ENCODE measurements at places on chromosomes 4 and X.

DNA sequence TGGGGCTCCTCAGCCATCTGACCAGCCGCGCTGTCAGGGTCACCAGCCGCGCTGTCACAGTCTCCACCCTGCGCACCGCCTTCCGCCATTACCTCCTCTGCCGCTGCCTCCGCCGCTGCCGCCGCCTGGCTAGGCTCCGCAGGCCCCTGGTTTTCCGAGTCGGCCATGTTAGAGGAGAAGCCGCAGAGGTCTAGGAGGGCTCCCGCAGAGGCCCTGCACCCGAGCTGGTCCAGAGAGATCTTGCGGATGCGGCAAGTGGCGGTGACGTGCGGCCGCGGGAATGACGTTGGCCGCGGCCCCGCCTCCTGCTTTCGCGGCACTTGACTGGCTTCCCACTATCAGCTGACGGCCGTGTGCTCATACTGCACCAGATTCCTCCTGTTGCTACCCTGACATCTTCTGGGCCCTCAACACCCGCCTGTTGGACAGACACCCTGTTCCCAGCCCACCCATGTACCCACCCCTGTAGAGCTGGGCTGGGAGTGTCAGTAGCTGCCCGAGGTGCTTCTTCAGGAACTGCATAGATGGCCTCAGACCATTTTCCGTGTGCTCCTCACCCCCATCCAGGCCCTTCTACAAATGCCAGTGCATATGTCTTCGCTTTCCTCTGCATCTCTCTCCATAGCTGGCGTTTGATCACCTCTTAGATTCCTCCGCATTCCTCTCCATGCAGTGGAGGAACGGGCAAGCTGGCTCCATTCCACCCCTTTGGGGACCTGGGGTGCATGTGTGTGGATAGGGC lies at the start of gene NAP1L5:
Gene NAP1L5, minus strand, starts transcription at position 242 of the 742 bp plus-strand sequence. Its CDS starts 75 bp downstream, at position 167.
- peak; percentile 85 for DNase-seq

- DNase-seq = no peak
Observed at GRCh38 chrX:130746709-130747342, 156.2 kb downstream of the ENOX2 start.

GRCh38 chrX:72306851-72307645 lies 1.3 kb upstream of the CITED1 start:
- peak; percentile 88 for DNase-seq

- DNase-seq = no peak
Observed at GRCh38 chr4:95409127-95409526, 139.6 kb downstream of the UNC5C start.

- peak; percentile 88 for DNase-seq
Observed at GRCh38 chr4:99300934-99301333, 10.1 kb upstream of the ADH1A start.

GRCh38 chr4:57668621-57669020 lies 558.4 kb upstream of the IGFBP7 start:
- DNase-seq = no peak

DNA sequence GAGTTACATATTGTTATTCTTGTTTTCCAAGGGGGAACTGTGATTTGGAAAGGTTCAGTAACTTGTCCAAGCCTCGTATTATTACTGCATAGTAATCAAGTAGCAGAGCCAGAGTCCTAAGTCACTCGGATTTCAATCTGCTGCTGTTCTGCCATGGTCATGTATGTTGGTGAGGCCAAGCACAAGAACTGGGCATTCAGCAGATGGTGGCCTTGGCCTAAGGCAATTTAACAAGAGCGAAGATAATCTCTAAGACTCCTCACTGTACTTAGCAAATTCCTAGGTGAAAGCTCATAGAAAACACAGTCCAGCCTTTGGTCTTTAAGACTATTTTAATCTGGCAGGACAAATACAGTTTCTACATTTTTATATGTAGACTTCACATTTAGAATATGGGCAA lies 64.8 kb downstream of the NDST3 start:
- DNase-seq = no peak

- DNase-seq = no peak
Observed at GRCh38 chr4:140968371-140968770, 164.9 kb downstream of the RNF150 start.

DNA sequence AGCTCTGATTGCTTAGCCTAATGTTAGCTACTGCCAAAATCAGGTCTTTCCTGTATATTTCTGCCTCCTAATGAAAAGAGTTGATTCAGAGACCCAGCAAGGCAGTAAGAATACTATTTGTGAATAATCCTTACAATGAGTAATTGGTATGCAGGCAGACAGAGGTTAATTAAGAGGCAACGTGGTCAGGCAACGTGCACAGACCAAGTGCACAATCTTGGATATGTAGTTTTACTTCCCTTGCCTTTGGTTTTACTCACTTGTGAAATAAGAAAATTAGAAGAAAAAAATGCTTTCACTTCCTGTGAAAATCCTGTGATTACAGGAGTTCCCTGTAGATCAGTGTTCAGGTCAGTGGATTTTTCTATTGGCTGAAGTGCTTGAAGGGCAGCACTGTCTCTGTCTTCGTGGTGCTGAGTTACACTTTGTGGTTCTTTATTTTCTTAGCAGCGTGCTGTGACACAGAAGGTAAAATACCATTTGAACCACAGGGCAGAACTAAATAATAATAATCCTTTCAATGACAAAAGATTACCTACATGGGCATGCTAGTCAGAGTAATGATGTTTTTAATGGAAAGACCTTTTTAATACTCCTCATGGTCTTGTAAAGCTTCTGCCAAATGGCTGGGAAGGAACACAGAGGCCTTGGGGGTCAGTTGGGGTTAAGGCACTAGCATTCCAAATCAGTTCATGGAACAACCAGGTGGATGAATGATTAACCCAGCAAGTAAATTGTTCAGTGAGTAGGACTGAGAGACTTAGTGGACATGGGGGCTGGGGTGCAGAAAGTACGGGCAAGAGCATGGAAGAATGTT lies 430.9 kb downstream of the MAPK10 start:
- no peak for DNase-seq

DNA sequence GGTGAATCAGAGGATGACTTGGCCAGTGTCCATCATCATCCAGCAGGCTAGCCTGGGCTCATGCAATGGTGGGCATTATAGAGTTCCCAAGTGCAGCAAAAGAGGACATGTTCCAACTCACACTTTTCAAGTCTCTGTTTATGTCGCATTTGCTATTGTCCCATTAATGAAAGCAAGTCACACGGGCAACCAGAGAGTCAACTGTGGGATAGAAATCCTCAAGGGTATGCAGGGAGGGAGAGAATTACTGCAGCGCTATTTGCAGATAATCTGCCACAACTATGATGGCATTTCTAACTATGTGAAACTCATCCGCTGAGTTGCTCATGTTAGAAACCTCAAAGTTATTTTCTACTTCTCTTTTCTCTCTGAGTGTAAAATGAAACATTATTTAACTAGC lies 78.5 kb upstream of the TAB3 start:
- DNase-seq = no peak

DNA sequence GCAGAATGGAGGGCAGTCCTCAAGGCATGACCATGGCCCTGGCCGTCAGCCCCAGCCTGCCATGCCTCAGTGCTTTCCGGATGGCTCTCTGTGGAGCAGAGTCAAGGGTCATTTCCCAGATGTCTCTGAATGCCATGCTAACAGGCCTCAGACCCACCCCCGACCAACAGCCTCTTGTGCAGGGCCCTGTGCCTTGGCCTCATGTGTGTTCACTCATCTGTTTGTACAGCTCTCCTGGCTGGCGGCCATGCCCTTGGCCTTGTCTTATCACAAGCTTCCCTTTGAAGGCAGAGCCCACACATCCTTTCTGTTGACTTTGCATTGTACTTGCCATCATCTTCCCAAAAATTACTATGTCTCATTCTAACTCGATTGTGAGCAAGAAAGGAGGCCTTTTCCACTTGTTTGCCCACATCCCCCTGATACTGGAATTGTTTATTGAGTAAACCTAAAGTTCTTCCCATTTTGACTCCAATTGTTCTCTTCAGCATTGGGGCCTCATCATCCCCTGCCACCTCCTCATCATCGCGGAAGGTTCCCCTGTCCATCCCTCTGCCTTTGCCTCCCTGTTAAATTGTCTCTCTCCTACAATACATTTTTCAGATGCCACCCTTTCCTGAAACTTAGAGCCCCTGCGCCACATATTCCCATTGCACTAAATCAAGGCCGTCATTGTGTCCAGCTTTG lies 6.3 kb downstream of the CA5B start:
- no peak for DNase-seq

- no peak for DNase-seq
Observed at GRCh38 chrX:16718824-16719333, 533 bp upstream of the SYAP1 start.

DNA sequence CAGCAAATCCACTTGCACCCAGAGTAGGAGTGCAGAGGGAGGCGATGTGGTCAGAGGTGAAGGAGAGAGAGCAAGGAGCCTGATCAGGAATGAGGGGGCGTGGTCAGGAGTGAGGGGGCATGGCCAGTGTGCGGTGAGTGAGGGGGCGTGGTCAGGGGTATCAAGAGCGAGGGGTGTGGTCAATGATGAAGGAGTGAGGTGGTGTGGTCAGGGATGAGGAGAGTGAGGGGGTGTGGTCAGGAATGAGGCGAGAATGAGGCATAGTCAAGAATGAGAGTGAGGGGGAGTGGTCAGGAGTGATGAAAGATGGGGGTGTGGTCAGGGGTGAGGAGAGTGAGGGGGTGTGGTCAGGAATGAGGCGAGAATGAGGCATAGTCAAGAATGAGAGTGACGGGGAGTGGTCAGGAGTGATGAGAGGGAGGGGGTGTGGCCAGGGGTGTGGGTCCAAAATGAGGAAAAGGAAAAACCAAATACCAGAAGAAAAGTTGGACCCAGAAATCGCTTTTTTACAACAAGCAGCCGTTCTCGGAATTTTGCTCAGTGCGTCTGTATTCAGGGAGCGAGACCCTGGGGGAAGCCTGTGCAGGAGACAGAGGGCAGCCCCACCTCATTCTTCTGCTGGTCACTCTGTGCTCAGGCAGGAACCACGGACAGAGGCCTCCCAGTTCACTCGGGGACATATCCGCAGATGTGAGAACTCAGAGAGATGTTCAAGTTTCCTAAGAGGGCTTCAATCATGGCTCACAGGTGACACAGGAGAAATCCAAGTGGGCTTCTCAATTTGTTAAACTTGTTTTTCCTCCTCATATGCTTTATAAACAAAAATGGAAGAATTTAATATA lies 47.5 kb downstream of the MAGEA1 start:
- no peak for DNase-seq

DNA sequence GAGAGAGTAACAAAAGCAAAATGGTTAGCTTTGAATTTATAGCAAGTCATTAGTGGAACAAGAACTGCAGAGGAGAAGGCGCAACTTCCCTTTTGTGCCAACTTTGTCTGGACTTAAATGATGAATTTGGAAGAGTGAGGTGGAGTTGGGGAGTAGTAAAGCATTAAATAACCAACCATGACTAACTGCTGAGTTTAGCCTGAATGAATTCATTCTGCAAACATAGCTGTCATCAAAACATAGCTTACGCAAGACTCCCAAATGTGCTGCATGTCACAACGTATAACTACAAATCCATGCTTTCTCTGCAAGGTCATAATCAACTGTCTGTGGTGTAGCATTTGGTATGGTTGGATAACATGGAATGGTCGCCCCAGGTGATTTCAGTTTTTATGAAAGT lies 75.9 kb upstream of the RPL34 start:
- no peak for DNase-seq

DNA sequence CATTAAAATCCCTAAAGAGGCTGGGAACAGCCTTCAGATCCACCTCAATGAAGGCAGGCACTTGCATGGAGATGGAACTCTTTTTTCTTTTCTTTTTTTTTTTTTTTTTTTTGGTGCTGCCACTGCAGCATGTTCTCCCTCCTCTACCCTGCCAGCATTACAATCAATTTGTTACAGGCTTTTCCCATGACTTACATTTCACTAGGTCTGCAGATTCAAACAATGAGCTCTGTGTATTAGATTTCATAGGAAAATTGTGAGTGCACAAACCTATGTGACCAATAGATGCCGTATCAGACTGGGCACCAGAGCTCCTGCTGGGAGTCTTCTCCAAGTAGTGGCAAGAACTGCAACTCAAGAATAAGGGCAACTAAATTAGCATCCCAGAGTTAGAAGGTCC lies 63.8 kb upstream of the GABRQ start:
- no peak for DNase-seq

DNA sequence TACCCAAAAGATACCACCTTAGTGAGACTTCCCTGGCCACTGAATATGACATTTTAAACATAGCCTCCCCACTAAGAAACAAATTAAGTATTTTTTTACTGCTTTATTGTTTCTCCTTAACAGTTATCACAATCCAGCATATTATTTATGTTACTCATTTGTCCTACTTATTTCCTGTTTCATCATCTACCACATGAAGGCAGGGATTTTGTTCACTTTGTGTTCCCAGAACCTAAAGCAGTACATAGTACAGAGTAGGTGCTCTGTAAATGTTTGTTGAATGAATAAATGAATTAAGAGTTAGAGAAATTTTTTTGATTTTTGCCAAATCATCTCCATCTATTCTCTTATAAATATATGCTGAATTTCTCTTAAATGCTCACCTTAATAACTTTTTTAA lies 318.4 kb upstream of the GIMD1 start:
- no peak for DNase-seq

- no peak for DNase-seq
Observed at GRCh38 chr4:2954358-2955185, 8.6 kb downstream of the NOP14 start.

GRCh38 chr4:86670756-86671155 lies 76.6 kb downstream of the PTPN13 start:
- DNase-seq = no peak

- no peak for DNase-seq
Observed at GRCh38 chr4:84530871-84531270, 31.8 kb upstream of the NKX6-1 start.

DNA sequence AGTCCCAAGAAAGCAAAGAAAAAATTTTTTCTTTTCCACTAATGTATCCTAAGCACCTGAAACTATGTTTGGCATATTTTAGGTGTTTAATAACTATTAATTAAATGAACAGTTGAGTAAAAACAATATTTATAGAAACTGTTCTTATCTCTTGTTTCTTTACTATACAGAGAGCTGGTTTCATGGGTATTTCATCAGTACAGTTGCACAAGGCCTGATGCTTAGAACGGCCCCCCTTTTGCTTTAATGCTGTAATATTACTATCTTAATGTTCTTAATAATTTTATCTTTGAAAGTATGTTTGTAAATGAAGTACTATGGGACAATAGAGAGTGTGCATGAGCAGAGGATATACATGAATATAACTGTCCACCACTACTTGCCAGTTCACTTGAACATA lies 479.1 kb upstream of the SLIT2 start:
- no peak for DNase-seq
